CD14-positive monocyte (primary cell): ENCODE measurements at places on chromosomes 3 and 15.

DNA sequence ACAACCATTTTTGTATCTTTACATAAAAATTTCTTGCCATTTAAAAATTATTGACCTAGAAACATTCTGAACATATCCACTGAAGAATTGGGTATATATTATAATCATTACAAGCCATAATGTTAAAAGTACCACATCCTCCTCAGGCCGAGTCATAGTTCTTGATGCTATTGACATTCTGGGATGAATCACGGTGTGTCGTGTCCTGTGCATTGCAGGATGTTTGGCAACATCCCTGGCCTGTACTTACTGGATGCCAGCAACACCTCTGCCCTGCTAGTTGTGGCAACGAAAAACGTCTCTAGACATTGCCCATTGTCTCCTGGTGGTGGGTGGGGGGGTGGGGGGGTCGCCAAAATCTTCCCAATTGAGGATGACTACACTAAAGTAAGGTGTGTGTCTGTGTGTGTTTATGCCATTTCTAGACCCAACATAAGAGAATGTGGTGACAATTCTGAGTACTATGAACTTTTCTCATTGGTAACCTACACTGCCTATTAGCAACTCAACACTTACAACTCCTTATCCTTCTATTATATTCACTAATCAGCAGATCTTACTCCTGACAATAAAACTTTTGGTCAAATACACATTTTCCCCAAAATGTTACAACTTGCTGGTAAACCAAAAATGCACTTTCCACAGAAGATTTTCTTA lies 471.6 kb downstream of the FOXP1 start:
- H3K27me3 ChIP-seq = no peaks in the 10 kb centered on the region
- no peak overlapping the region for H3K27ac ChIP-seq
- peaks cover 33% of the 10 kb centered on the region for H3K36me3 ChIP-seq
- no peak overlapping the region for H3K4me3 ChIP-seq
- DNase-seq = peak; percentile 19

- no peaks in the 10 kb centered on the region for H3K27me3 ChIP-seq
- no peaks in the 10 kb centered on the region for H3K4me1 ChIP-seq
- H3K36me3 ChIP-seq = no peaks in the 10 kb centered on the region
Measured at GRCh38 chr3:155270485-155271342, 22.8 kb downstream of the STRIT1 start.

DNA sequence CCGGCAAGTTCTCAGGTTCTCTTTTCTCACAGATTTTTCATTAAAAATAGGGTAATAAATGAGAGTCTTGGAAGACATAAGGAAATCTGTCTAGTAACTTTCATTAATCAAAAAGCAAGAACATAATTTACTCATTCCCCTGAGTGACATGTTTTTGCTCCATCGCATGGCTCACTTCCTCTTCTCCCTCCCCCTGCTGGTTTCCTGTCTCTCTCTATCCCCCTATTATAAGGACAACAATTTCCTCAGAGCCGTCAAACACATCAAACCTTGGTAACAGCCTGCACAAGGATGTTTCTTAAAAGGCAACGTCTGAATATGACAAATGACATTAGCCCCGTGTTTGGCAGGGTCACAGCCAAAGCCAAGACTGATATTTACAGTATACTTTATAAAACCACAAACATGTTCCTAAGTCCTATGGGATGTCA lies 1149.6 kb downstream of the IGSF11 start:
- no peaks in the 10 kb centered on the region for H3K27me3 ChIP-seq
- no peak for DNase-seq
- no peak overlapping the region for H3K4me3 ChIP-seq
- no peak overlapping the region for H3K27ac ChIP-seq

DNA sequence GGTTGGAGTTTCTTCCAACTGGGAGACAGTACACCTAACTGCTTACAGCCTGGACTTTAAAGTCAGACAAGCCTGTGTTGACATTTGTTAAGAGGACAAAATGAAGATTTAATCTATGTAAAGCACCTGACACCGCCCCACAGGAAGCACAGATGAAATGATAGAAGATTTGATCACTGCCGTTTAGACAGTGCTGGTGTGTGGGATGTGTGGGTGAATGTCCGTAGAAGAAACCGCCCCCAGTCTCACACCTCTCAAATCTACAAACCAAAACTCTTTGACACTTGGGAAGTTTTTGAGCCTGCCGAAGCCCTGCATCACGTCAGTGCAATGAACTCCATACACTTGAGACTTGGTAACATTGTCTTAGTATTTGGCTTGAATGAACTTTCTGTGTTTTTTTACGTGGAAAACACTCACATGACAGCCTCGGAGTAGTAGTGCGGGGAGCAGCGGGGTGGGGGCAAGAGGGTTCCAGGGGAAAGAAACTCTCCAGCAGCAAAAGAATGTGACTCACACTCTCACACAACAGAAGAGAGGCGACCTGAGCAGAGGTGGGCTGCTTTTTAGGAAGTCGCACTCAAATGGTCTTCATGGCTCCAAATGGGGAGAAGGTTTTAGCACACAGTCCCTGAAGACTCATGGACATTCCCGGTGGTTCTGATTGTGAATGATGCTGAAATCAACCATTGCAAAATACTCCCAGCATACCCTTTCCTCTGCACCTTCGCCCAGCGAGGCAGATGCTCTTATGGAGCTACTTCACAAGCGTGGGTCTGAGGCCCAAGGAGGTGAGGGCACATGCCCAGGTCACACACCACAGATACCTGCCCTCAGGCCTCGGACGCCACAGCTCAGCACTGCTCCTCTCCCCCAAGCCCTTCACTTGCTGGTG lies 79.2 kb downstream of the SRGAP3 start:
- DNase-seq = no peak
- no peak overlapping the region for H3K27ac ChIP-seq
- peaks cover 20% of the 10 kb centered on the region for H3K4me1 ChIP-seq
- no peaks in the 10 kb centered on the region for H3K36me3 ChIP-seq
- H3K27me3 ChIP-seq = no peaks in the 10 kb centered on the region
- H3K4me3 ChIP-seq = no peak overlapping the region

- no peaks in the 10 kb centered on the region for H3K27me3 ChIP-seq
- no peak for DNase-seq
- no peaks in the 10 kb centered on the region for H3K36me3 ChIP-seq
- no peak overlapping the region for H3K27ac ChIP-seq
- H3K4me1 ChIP-seq = no peaks in the 10 kb centered on the region
Measured at GRCh38 chr3:127367593-127367992, 79.7 kb upstream of the PRR20G start.

DNA sequence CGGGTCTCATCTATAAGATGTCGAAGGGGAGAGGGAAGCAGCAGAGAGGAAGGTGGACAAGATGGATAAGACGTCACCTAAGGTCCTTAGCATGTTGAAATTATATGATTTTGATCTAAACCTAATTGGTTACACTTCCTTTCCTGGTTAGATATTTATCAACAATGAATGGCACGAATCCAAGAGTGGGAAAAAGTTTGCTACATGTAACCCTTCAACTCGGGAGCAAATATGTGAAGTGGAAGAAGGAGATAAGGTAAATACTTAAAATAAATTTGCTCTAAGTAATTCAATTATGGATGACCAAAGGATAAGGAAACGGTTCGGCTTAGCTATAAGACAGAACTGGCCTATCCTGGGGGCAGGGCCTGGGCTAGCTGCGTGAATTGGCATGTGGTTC lies 5.5 kb downstream of the ALDH1A3 start:
- no peaks in the 10 kb centered on the region for H3K36me3 ChIP-seq
- H3K27me3 ChIP-seq = peaks cover 89% of the 10 kb centered on the region
- H3K4me3 ChIP-seq = no peak overlapping the region
- H3K27ac ChIP-seq = no peak overlapping the region
- peaks cover 5% of the 10 kb centered on the region for H3K4me1 ChIP-seq
- DNase-seq = no peak

DNA sequence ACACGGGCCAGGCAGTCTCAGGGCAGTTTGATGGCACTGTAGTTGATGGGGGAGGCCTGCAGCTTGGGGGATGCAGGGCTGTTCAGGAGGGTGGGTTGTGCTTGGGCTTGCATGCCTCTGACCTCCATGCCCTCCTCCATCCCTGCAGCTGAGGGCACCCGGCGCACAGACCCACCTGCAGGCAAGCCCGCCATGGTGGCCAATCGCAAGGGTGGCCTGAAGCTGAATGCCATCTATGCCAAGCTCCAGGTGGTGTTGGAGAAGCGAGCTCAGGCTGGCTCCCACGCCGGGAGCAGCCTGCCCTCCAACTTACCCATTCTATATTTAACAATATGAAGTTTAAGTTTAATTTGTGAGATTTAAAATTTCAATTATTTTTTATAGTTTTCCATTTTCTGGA lies 228.7 kb upstream of the DPH6 start:
- no peaks in the 10 kb centered on the region for H3K27me3 ChIP-seq
- no peaks in the 10 kb centered on the region for H3K36me3 ChIP-seq
- DNase-seq = no peak
- H3K4me1 ChIP-seq = no peaks in the 10 kb centered on the region
- no peak overlapping the region for H3K4me3 ChIP-seq
- H3K27ac ChIP-seq = no peak overlapping the region

- DNase-seq = no peak
- H3K27me3 ChIP-seq = no peaks in the 10 kb centered on the region
- no peaks in the 10 kb centered on the region for H3K4me1 ChIP-seq
- H3K27ac ChIP-seq = no peak overlapping the region
- H3K36me3 ChIP-seq = no peaks in the 10 kb centered on the region
Measured at GRCh38 chr3:2156244-2156847, 57.7 kb downstream of the CNTN4 start.

DNA sequence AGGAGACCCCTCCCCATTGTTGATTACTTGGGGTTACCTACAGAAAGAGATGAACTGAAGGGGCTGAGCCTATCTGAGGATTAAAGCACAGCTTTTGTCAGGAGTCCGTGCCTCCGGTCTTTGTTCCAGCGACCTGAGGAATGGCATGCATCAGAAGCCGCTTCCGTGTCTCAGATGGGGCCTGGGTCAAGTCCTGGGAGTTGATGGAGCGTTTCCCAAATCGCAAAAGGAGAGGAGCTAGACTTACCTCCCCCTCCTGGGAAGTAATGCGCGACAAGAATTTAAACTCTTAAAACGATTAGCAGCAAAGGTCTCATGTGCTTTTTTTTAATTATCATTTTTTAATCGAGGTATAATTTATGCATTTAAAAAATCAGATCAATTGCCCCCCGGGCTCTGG lies 983 bp upstream of the ALDH1A3 start:
- no peaks in the 10 kb centered on the region for H3K36me3 ChIP-seq
- H3K4me1 ChIP-seq = no peaks in the 10 kb centered on the region
- peak overlapping the region; percentile 47 for H3K4me3 ChIP-seq
- DNase-seq = no peak
- no peak overlapping the region for H3K27ac ChIP-seq

DNA sequence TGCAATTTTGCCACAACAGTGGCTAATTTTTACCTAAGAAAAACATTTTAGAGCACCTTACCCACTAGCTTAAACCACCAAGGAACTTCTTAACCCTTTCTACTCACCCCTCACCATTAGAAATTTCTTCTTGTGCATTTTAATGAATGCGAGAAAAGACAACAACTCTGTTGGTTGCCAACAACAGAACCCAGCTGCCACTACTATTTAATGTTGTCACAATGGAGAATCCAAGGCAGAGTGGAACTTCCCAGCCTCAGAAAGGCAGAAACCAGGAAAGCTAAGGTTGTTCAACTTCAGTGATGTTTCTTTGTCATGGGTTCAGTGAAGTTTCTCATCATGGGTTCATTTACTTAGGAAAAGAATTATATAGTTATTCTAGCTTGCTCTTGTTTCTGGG lies 325.2 kb upstream of the ARL6 start:
- H3K27ac ChIP-seq = no peak overlapping the region
- no peak overlapping the region for H3K4me3 ChIP-seq
- no peaks in the 10 kb centered on the region for H3K27me3 ChIP-seq
- DNase-seq = no peak

DNA sequence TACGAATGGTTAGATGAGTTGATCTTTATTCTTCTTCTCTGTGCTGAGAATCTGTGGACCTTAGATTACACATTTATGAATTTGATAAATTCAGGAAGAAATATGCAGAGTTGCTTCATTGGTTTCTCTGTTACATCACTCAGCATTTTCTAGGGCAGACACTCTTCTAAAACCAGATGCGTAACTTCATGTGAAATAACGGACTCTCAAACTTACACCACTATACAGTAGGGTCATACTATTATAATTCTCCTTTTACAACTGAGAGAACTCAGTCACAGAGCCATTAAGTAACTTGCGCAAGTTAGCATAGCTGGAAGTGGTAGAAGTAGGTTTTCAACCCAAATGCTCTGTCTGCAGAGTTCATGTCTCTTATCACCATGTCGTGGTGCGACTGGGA lies 5.7 kb downstream of the TMEM207 start:
- peaks cover 3% of the 10 kb centered on the region for H3K4me1 ChIP-seq
- H3K27me3 ChIP-seq = no peaks in the 10 kb centered on the region
- no peak for DNase-seq
- no peak overlapping the region for H3K27ac ChIP-seq

GRCh38 chr15:85598718-85599398 lies 195.9 kb downstream of the KLHL25 start:
- H3K27me3 ChIP-seq = no peaks in the 10 kb centered on the region
- H3K36me3 ChIP-seq = peaks cover 80% of the 10 kb centered on the region
- H3K27ac ChIP-seq = no peak overlapping the region
- H3K4me1 ChIP-seq = no peaks in the 10 kb centered on the region
- H3K4me3 ChIP-seq = no peak overlapping the region

- no peak overlapping the region for H3K4me3 ChIP-seq
- no peak overlapping the region for H3K27ac ChIP-seq
- H3K36me3 ChIP-seq = peaks cover 100% of the 10 kb centered on the region
- no peak for DNase-seq
- H3K27me3 ChIP-seq = no peaks in the 10 kb centered on the region
Measured at GRCh38 chr3:11389386-11390268, 117.4 kb downstream of the ATG7 start.

GRCh38 chr15:77622209-77622933 lies 10.3 kb downstream of the LINGO1 start:
- no peaks in the 10 kb centered on the region for H3K27me3 ChIP-seq
- no peak overlapping the region for H3K27ac ChIP-seq
- no peaks in the 10 kb centered on the region for H3K36me3 ChIP-seq
